ENCODE measurements at places on chromosomes 2 and 18.

- DNase-seq, result no peak
Measured at GRCh38 chr2:47034973-47035609, 119.5 kb upstream of the MCFD2 start.

DNA sequence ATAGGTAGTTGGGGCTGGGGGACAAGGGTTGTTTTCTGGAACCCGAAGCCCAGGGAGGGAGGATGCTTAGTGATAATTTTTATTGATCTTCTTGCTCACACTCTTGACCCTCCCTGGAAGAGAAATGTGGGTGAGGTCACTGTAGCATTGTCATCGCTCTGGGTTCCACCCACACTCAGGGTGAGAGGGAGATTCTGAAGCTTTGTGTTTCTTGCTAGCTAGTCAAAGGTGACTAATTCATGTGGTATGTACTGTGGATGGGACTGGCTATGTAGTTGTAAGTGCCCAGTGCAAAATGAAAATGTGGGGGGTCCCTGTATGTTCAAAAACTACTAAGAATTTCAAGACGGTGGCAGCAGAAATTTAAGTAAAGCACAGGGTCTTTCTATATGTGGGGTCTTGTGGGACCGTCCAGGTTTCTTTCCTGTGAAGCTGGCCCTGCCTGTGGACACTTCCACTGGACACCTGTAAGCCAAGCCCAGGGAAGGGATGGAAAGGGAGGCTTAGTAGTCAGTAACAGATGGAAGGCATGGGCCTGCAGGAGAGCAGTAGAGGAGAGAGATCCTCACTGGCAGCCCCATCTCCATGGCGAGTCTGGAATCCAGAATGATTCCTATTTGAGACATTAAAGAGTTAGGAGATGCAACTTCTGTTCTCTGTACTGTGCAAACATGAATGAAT is 35.0 kb downstream of the TSN start:
- DNase-seq, result peak; percentile 94

- DNase-seq, result no peak
Measured at GRCh38 chr2:16090650-16091575, 150.6 kb downstream of the MYCN start.

DNA sequence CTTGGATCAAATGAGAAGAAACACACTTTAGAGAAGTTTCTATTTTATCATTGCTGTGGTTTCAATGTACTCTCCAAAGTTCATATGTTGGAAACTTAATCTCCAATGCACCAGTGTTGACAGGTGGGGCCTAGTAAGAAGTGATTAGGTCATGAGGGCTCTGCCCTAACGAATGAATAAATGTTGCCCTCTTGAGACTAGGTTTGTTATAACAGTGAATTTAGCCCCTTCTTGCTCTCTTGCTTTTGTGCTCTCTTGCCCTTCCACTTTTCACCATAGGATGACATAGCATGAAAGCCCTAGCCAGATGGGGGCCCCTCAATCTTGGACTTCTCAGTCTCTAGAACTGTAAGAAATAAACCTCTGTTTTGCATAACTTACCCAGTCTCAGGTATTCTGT is 664.8 kb downstream of the DCC start:
- no peak for DNase-seq

DNA sequence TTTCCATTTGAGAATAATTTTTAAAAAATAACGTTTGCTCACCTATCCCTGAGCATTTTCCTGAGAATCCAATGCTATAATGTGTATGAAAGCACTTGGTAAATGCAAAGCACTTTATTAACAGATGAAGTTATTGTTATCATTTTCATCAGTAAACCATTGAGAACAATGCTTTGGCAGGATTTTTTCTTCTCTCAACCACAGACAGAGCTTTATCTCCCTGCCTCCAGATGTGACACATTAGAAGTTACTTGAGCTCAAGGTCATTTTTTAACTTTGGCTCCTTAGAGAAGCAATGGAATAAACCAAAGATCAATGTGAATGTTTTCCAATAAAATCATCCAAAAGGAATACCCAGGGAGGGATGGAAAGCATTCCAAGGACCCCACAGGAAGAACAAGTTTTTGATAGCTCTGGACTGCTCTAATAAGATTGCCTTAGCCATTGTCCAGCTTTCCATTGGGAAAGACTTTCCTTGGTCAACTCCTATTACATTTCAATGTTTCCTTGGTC is 118.9 kb upstream of the NT5C1B start:
- no peak for DNase-seq

GRCh38 chr2:149021761-149022160 is 16.7 kb upstream of the LYPD6B start:
- DNase-seq, result no peak

GRCh38 chr2:176158855-176159662 is 2.0 kb downstream of the HOXD3 start:
- no peak for DNase-seq

DNA sequence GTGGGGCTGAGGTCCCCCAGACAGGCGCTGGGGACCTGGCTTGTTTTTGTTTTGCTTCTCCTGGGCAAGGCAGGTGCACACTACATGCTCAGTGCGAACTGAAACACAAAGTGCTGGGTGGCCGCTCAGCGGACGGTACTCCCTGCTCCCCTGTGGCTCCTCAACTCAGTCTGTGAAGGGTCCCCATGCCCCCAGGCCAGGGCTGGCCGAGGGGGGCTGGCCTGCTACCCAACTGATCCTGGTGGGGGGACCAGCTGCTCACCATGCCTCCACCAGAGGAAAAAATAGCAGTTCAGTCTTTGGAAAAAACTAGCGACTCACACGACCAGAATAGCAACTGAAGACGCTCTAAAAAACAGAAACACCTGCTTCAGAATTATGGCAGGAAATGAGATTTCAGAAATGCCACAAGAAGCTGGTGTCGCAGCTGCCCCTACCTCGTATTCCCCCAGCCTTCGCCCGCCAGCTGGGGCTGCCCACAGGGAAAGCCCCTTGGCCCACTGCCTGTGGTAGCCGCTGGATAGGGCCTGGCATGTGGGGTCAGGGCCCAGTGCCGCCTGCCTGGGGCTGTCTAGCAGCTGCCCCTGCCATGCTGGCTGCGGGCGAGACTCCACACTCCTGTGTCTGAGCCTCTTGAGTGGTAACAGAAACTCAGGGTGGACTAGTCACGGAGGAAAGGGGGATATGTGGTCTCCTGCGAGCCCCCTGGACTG is 43.7 kb downstream of the MEX3C start:
- DNase-seq, result no peak

GRCh38 chr2:40480596-40480995 is 28.7 kb upstream of the SLC8A1 start:
- no peak for DNase-seq

DNA sequence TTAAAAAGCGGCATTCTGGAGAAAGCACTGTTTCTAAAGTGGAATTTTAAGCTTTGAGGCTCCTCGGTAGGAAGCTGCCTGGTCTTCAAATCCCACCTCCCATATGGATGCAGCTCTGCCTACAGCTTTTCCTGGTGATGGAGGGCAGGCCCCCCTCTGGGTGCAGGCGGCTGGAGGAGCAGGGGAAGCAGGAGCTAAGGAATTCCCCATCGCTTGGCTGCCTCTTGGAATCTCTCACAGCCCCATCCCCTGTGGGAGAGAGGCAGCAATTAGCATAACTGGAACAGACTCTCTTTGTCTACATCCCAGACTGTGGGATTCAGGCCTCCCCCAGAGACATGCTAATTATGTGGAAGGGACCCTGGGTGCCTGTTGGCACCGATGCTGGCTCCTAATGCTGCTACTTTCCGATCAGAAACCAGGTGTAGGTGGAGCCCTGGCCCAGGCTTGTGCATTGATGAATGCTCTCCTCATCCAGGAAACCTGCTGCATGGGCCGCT is 51.3 kb downstream of the LIPG start:
- no peak for DNase-seq

GRCh38 chr2:45540942-45541341 is 70.1 kb downstream of the SRBD1 start:
- DNase-seq, result no peak

- no peak for DNase-seq
Measured at GRCh38 chr2:183426825-183427224, 302.6 kb downstream of the NUP35 start.

DNA sequence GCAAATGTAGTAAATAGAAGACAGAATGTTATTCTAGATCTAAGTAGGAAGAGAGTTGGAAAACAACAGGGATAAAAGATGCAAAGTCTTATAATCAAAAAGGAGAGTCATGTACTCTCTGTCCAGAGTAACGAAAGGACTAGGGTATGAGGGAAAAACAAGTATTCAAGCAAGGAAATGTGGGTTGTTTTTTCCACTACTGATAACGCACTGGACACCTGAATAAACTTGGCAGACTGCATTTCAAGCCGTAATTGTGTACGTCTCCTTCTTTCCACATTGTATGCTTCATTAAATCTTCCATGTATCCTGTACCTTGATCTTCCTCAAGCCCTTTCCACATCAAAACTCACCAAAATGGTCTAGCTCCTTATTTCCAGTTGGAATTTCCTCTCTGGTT is 420.6 kb downstream of the ZEB2 start:
- DNase-seq, result no peak

- peak; percentile 21 for DNase-seq
Measured at GRCh38 chr2:195763866-195764265, 106.8 kb downstream of the SLC39A10 start.

GRCh38 chr18:11995445-11996189 is 14.3 kb downstream of the IMPA2 start:
- DNase-seq, result peak; percentile 74

GRCh38 chr2:66329081-66329605 is 105.8 kb upstream of the MEIS1 start:
- DNase-seq, result no peak

GRCh38 chr2:177211576-177212105 is 953 bp upstream of the HNRNPA3 start:
- no peak for DNase-seq

DNA sequence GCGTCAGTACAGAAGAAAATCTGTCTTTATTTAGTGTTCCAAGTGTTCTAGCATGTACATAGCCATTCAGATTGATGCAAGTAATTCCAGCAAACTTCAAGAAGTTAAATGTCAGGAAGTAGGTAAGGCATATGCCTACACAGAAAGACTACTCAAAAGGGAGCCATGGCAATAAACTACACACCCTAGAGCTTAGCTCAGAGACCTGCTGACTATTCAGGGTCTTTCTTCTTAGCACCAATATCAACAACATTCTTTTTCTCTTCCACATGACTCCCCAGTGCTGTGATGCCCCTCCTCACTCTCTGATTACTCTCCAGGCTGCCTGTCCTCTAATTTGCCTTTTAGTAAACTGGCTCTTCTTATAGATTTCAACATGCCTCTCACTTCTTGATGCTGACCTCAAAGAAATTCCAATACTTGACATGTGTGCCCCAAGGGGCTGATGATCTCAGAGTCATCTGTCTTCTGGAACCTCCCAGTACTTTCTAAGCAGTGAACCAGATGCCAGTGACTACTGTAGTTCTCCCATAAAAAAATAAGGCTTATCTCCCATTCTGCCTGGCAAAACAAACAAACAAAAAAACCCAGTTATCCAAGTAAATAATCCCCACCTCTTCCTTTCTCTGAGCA is 909.2 kb upstream of the FANCL start:
- peak; percentile 1 for DNase-seq

GRCh38 chr18:48842259-48843061 is 108.3 kb downstream of the SMAD7 start:
- no peak for DNase-seq
